ENCODE measurements at places on chromosomes 3 and 15.

DNA sequence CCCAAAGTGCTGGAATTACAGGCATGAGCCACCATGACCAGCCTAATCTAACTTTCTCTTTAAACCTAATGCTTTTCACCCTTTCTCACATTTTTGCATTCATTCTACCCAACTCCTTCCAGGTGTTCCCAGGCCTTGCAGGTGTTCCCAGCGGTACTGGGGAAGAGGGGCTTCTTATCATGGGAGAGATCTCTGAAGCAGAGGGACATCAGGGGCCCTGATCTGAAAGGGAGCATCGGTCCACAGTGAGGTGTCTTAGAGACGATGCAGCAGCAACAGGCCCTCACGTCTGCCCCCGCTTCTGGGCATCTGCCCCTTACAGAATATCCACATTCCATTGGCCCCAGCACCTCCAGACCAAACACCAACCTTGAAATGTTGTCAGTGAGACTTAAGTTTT, 29.0 kb upstream of the BDH1 start:
- DNase-seq = no peak

GRCh38 chr3:54573858-54574257, 354.0 kb downstream of the LRTM1 start:
- no peak for DNase-seq

- DNase-seq = no peak
Observed at GRCh38 chr3:138376663-138377062, 28.3 kb downstream of the MRAS start.

GRCh38 chr15:73941044-73941443, 14.8 kb downstream of the LOXL1 start:
- no peak for DNase-seq

DNA sequence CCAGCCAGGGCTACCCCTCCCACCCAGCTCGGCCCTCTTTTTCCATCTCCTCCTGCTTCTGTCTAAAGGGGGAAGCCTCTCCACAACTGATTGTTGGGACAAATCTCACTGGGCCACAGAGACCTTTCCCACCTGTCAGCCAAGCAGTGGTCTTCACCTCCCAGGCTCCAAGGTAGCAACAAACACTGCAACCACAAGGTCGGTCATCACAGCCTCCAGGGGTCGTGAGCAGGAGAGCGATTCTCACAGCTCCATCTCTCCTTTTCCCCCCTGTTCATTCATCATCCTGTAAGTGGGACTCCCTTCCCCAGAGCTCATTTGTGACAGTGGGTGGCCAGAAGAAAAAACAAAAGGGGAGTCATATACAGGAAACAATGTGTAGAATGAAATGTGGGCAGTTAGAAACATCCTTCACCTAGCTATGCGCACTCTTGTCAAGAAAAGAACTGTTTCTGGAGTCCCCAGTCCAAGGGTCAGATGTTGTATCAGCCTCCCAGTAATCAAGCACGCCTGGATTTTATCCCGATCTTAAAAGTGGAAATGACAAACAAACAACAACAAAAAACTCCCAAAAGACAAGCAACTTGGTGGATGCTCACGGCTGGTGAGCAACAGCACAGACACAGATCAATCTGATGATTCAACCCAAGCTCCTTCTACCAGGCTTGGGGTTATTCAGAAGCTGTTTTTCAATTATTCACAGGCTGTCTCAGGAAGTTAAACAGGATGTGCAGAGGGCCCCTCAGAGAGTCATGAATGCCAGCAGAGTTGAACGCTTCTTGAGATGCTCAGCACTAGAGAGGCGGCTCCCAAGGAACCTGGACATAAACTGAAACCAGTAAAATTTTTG, 22.4 kb downstream of the LYZL4 start:
- DNase-seq = no peak

GRCh38 chr15:99249270-99249841, at the start of gene TTC23:
TSS of gene TTC23 (minus strand) at chr15:99249581. CDS start at chr15:99228712, 20,869 bp downstream.
- peak; percentile 92 for DNase-seq

DNA sequence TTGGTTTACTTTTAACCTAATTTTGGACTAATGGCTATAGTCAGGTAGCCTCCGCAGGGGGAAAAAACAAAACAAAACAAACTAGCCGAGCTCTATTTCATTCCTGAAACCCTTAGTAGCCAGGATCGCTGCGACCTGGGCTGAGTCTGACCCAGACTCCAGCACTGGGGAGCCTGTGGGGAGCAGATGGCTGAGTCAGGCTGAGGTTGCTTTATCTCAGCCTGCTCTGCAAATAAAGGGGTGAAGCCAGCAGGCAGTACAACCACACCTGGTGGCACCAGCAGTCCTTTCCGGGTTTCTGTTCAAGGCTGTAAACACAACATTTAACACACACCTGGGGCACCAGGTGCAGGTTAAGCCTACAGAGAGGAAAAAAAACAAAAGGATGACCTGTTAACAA, 27.3 kb downstream of the ABHD2 start:
- no peak for DNase-seq

DNA sequence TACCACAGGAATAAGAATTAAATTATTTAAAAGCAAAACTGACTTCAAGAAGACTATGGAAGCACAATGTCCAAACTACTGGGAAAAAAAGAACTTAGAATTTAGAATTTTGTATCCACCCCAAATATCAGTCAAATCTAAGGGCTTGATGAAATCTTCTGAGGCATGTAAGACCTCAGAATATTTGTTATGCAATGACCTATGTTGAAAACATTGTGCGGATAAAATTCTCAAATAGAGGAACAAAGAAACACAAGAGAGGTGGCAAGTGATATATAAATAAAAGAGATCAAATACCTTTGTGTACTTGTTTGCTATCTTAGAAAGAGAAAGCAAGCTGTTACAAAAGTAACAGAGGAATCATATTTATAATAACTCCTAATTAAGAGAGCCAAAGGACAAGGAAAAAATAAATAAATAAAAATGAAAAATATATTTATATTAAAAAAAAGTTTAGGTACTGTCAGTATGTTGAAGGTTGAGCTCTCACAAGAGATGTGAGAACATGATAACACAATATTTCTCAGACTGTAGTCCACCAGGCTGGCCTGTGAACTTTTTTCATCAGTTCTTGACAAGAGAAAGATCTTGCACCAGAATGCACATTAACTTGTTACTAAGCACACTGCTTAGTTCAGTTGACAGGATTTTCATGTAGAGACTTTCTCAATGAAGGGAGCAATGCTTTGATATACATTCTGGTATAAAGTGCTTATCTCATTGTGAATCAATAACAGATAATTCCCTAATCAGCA, 50.0 kb downstream of the CPA3 start:
- DNase-seq = no peak

DNA sequence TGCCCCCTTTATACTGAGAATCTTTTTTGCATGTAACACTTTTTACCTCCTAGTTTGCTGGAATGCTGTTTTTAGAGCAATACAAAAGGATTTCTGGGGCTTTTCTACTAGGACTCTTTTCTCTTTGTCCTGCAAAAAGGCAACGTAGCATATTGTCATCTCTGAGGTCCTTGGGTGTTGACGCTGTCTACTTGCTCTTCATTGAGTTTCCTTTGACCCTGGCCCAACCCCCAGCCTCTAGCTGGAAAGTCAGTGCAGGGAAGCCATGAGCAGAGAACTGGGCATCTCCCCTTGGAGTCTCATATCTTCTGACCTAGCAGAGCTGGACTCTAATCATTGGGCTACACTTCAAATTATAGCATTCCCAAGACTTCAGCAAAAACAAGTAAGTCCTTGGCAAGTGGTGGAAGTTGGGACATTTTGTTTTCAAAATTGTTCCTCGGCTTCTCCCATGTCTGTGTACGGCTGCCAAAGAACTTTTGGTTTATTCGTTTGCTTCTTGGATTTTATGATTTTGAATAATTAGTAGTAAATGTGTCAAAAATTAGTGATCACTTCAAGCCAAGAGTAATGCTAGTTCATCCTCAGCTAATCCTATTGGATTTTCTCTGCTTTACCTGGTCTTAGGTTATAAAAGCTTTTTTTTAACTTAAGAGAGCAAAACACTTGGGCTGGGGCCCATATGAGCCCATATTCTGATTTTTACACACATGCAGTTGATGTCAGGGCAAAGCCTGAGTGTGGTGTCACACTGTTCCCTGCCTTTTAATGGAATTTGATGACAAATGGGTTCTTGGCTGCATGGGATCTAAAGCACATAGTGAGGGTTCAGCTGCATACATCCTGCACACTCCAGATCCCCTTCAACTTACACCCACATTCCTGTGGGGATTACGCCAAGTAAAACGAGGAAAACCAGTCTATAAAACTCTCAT, 419.5 kb upstream of the C2CD4B start:
- no peak for DNase-seq

- DNase-seq = peak; percentile 99
Observed at GRCh38 chr15:99454941-99455788, 110.6 kb upstream of the MEF2A start.

DNA sequence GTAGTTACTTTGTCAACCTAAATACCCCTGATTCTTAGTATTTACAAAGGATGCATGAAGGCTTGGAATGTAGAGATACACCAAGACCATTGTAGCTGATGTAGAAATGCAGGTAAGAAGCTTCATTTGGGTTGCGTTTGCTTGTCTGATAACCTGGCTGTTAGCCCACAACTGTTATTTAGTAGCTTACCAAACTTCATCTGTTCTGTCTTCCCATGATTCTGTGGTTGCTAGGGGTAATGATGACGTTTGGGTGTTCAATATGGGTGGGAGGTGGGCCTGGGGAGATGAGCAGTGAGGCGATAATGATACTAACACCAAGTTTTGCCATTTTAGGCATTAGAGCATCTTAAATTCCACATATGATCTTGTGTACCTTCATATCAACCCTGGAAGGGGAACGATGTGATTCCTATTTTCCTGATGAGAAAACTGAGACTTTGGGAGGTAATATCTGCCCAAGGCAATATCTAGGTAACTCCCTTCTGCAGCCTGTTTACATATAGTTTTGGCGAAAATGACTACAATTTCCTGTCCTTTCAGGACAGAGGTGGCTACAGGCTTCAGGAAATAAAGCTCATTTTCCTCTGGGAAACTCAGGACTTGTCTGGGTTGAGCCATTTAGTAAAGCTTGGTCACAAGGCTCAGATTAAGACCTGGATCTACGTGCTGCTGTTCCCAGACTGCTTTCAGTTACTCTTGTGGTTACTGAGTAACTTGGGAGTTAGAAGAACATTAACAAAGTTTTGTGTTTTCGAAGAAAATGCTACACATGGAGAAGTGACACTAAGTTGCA, 26.8 kb downstream of the FNDC3B start:
- DNase-seq = no peak

DNA sequence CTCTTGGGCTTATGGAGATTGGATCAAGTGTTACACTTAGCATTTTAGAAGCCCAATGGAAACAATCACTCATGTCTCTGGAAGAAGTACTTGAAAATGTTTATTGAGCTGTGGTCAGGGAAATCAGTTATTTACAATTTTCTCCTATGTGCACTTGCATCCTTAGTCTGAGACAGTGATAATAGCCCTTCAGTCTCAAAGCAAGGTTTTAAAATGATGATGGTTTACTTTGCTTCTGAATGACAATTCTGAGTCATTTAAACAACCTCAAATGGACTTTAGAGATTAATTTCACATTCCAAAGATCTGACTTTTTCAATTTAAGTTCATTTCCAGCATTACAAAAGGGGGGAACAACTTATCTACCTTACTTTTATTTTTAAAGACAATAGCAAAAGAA, 20.1 kb downstream of the TIPARP start:
- no peak for DNase-seq

DNA sequence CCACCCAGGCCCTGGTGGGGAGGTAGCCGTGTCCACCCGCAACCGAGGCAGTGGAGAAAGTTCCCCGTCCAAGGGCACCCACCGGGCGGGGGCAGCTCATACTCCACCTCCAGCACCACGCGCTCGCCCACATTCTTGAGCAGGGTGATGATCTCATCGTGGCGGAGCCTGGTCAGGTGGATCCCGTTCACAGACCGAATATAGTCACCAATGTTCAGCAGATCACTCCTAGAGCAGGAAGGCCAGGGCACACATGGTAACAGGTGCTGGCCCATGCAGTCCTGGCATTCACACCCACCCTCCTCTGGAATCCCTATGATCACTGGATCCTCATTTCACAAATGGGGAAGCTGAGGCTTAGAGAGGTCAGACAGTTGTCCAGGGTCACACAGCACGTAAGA, 15.8 kb downstream of the GRIP2 start:
- DNase-seq = no peak

GRCh38 chr15:92813485-92813884, 86.6 kb upstream of the CHD2 start:
- DNase-seq = no peak

- no peak for DNase-seq
Observed at GRCh38 chr15:41019174-41019573, 65.9 kb downstream of the CHAC1 start.

GRCh38 chr15:31360158-31360561, 33.5 kb downstream of the KLF13 start:
- DNase-seq = no peak
